ENCODE measurements at places on chromosomes 11 and 22.
A peak's percentile ranks its signal among the peaks of the same experiment; 100 is the strongest.

DNA sequence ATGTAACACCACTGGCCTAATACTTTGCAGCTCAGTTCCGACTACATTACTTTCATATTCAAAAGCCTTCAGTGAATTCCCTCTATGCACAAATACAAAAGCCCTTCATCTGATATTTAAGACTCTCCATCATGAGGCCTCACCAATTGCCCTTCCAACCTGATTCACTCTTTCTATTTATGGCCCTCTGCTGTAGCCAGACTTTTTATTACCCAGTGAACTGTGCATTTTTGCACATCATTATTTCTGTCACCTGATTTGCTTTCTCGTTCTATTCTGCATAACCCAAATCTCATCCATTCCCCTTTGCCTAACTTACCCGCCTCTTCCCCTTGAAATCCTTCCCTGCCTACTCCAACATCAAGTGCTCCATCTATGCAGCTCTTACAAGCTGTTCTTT is 78.3 kb downstream of the BBOX1 start:
- H3K36me3 ChIP-seq: no peaks in the 10 kb centered on the region
- H3K4me1 ChIP-seq: no peaks in the 10 kb centered on the region
- no peak overlapping the region for H3K27ac ChIP-seq
- no peak for DNase-seq
- H3K27me3 ChIP-seq: no peaks in the 10 kb centered on the region
- no peak overlapping the region for H3K4me3 ChIP-seq

GRCh38 chr22:31695423-31695822 is 33.4 kb upstream of the PISD start:
- no peak for DNase-seq
- H3K4me1 ChIP-seq: no peaks in the 10 kb centered on the region
- no peaks in the 10 kb centered on the region for H3K36me3 ChIP-seq
- no peak overlapping the region for H3K27ac ChIP-seq
- no peak overlapping the region for H3K4me3 ChIP-seq

GRCh38 chr11:122165607-122166371 is 49.8 kb upstream of the BLID start:
- H3K4me3 ChIP-seq: no peak overlapping the region
- H3K4me1 ChIP-seq: peaks cover 21% of the 10 kb centered on the region
- no peak overlapping the region for H3K27ac ChIP-seq
- no peaks in the 10 kb centered on the region for H3K27me3 ChIP-seq
- DNase-seq: no peak

GRCh38 chr11:64861227-64861975 is 16.9 kb upstream of the CDC42BPG start:
- peak overlapping the region; percentile 78 for H3K27ac ChIP-seq
- peaks cover 83% of the 10 kb centered on the region for H3K4me1 ChIP-seq
- no peaks in the 10 kb centered on the region for H3K27me3 ChIP-seq
- H3K36me3 ChIP-seq: no peaks in the 10 kb centered on the region
- DNase-seq: no peak
- no peak overlapping the region for H3K4me3 ChIP-seq

GRCh38 chr22:46367707-46368191 is 32.2 kb downstream of the TRMU start:
- no peak for DNase-seq
- H3K4me1 ChIP-seq: peaks cover 31% of the 10 kb centered on the region
- peaks cover 7% of the 10 kb centered on the region for H3K36me3 ChIP-seq
- no peak overlapping the region for H3K4me3 ChIP-seq
- H3K27me3 ChIP-seq: no peaks in the 10 kb centered on the region

- no peak for DNase-seq
- no peaks in the 10 kb centered on the region for H3K27me3 ChIP-seq
- H3K4me1 ChIP-seq: peaks cover 5% of the 10 kb centered on the region
- no peak overlapping the region for H3K27ac ChIP-seq
- H3K4me3 ChIP-seq: no peak overlapping the region
- H3K36me3 ChIP-seq: peaks cover 45% of the 10 kb centered on the region
These were observed 18.0 kb downstream of the DERL3 start for GRCh38 chr22:23820748-23821211.

- H3K27me3 ChIP-seq: peaks cover 5% of the 10 kb centered on the region
- H3K4me3 ChIP-seq: peak overlapping the region; percentile 40
- peak overlapping the region; percentile 78 for H3K27ac ChIP-seq
- DNase-seq: no peak
- H3K36me3 ChIP-seq: no peaks in the 10 kb centered on the region
These were observed 703 bp downstream of the ABTB2 start for GRCh38 chr11:34356913-34357700.

DNA sequence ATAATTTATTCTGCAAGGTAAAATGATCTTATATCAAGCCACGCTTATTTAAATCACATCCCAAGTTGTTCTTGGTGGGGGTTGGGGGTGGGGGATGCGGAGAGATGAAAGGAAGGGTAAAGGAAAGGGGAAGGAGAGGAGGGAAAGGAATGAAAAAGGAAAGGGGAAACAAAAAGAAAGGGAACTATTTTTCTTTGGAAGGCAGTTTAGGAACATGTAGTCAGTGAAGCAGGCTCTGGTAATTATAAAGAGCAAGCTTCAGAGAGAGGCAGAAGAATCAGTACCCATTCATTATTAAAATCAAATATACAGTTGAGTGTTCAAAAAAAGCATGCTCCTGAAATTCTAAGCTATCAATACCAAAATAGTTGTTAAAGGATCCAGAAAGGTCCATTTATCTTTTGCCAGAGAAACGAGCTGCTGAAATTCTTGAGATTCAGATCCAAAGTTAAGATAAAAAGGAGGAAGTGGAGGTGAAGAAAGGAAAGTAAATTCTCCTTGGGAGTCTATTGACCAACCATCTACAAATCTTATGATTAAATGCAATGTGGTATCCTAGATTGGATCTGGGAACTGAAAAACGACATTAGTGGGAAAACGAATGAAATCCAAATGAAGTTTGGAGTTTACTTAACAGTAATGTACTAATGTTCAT is 107.4 kb downstream of the SGSM3 start:
- H3K27ac ChIP-seq: no peak overlapping the region
- no peak overlapping the region for H3K4me3 ChIP-seq
- H3K36me3 ChIP-seq: no peaks in the 10 kb centered on the region

GRCh38 chr22:35172442-35172841 is 84.9 kb upstream of the HMGXB4 start:
- no peak for DNase-seq
- peaks cover 54% of the 10 kb centered on the region for H3K27me3 ChIP-seq
- no peaks in the 10 kb centered on the region for H3K36me3 ChIP-seq
- no peak overlapping the region for H3K4me3 ChIP-seq
- no peak overlapping the region for H3K27ac ChIP-seq
- H3K4me1 ChIP-seq: no peaks in the 10 kb centered on the region

DNA sequence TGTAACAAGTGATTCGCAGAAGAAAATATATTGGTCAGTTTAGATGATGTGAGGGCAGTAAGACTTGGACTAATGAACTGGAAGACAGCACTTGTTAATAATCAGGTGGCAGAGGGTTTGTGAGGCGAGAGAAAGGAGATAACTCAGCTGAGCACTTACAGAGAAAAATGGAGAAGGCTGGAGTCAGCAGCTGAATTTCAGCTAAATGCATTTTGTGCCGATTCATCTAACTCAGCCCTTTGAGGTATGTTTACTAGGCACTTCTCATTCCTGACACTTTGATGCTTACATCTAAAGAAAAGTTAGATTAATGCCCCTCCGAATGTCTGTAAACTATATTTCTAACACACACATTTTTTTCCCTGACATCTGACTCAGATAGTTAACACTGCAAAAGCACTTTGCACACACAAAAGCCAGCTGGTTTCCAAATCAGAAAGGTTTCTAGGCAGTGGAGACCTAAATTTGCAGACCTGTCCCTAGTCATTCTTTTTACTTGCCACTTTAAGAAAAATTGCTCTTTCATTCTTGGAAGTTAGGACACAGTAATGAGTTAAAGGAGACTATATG is 859.5 kb upstream of the CCDC90B start:
- no peaks in the 10 kb centered on the region for H3K4me1 ChIP-seq
- H3K27me3 ChIP-seq: no peaks in the 10 kb centered on the region
- no peak for DNase-seq
- no peaks in the 10 kb centered on the region for H3K36me3 ChIP-seq
- H3K27ac ChIP-seq: no peak overlapping the region

Measured in esophagus squamous epithelium (tissue), 5 donors.